ENCODE measurements at places on chromosomes 11 and 22. TPM values are rescaled to one million over a fixed set of nuclear protein-coding genes. Genes with fewer than 3 reads are reported as not detected.

The SLC22A9 gene
- not detected for total RNA-seq

The OR4A16 gene
- not detected for total RNA-seq

The PGR gene
- total RNA-seq: 1.9 TPM

- DNase-seq: no peak
Observed at GRCh38 chr22:21726650-21727049, 8.9 kb downstream of the YPEL1 start.

DNA sequence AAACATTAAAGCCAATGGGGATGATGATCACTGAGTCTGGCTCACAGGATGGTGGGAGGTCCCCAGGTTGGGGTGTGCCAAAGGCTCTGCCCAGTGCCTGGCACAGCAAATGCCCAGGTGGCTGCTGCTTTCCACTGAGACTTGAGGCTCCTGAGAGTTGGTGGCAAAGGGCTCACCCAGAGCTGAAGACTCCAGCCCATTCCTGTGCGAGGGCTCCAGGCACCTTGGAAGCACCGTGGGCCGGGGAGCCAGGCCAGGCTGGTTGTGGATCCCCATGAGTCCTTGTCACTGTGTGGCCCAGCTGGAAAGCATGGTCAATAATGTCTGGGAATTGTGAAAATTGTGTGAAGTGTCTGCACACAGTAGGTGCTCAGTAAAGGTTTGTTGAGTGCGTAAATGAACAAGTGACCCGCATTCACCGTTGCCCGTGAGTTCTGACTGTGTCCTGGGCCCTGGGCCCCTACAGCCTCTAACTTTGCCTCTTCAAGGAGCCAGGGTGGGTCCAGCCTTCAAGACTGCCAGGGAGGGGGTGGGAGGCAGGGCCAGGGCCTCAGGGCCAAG, 2.8 kb upstream of the UNC93B1 start:
- no peak for DNase-seq

GRCh38 chr11:78886616-78887015, 312.0 kb upstream of the NARS2 start:
- DNase-seq: no peak

GRCh38 chr22:50693462-50693861, 20.8 kb downstream of the SHANK3 start:
- DNase-seq: no peak

GRCh38 chr22:47631571-47632102, 869.2 kb downstream of the TBC1D22A start:
- no peak for DNase-seq
